ENCODE measurements at places on chromosomes 16 and 17.

DNA sequence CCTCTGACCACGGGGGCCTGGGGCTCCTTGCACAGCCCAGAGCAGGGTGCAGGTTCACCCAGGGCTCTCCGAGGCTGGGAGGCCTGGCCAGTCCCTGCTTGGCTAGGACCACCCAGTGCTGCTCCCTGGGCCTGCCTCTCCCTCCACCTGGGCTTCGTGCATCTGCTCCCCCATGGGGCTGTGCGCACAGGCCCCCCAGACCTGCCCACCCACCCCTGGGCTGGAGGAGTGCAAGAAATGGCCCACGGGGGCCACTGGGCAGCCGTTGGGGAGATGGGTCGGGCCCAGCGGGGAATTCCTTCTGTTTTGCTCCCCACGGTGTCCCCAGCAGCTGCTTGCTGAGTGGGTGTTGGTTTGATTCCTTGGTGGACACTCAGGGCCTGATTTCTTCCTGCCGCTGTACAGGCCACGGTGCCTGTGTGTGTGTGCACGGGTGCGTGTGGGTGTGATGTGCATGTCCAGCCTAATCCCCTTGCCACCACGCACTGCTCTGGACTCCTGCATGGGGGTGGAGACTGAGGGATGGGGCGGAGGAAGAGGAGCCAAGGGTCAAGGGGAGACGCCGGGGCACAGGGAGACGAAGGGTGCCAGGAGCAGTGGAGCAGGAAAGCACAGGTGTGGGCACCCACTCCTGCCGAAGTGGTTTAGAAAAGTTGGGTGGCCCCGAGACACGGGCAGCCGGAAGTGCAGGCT, 8.5 kb downstream of the PRSS27 start:
- no peak for DNase-seq

DNA sequence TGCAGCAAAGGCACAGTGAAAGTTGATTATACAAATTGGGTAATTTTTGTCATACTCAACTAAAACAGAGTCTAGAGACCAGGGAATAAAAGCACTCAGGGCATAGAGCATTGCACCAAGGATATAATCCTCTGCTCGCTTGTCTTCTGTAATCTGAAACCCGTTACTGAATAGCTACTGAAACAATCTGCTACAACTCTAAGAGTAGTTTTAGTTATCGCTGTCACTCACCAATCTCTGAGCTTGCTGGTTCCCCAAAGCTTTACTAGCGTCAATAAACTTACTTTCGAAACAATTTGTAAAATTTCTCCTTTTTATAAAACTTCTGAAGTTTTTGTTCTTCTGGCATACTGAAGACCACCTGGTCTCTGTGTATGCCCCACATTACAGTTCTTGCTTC, 22.9 kb upstream of the SLC35G3 start:
- DNase-seq, result no peak

GRCh38 chr16:28092721-28093384, 29.3 kb upstream of the GSG1L start:
- no peak for DNase-seq

DNA sequence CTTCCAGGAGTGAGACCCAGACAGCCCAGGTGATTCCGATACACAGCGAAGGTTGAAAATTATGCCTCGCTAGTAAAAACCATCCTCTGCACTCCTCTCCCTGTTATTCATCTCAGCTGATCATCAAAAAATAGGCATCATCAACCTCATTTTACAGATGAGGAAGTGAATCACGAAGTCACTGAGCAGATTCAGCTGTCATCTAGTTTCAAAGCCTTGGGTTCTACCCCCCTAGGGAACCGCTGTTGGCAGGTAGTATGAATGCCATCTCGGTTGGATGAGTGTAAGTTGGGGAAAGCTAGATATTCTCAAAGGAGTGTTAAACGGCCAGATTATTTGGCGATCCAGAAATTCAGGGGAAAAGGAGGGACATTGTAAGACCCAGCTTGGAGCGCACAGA, 2.0 kb downstream of the CRYM start:
- no peak for DNase-seq

- peak; percentile 63 for DNase-seq
Observed at GRCh38 chr16:80526418-80527061, 14.3 kb upstream of the DYNLRB2 start.

- DNase-seq, result no peak
Observed at GRCh38 chr17:546456-546855, 168.2 kb downstream of the VPS53 start.

DNA sequence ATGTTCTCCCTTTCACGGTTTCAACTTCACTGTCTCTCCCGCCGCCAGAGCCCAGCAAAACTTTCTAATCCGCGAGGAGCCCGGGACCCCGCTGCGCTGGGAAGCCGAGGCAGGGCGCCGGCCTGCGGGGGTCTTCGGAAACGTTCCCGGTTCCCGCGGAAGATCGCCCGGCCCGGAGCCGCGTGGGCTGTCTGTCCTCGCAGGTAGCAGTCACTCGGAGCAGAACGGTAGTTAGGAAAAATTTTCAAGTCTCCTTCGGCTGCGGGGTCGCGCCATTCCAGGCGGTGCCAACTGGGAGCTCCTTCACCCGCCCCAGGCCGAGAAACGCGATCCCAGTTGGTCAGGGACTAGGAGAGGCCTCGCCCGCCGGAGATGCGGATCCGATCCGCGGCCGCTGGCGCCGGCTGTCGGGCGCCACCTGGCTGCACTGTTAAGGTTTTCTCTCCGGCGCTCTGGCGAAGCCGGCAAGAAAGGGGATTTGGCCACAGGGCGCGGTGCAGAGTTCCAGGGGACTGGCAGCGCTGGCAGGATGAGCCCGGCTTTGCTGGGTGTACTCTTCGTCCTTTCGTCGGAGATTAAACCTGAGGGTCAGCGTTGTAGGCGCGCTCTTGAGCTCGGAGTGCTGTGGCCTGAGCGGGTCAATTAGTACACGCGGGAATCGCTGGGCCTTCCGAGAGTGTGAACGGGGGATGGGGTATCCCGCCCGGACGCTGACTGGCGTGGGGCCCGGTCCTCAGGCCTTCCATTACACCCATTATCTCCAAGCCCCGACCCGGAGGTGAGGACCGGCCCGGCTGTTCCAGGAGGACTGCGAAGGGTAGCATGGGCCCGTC, 135.4 kb downstream of the KCNJ12 start:
- DNase-seq, result peak; percentile 54

DNA sequence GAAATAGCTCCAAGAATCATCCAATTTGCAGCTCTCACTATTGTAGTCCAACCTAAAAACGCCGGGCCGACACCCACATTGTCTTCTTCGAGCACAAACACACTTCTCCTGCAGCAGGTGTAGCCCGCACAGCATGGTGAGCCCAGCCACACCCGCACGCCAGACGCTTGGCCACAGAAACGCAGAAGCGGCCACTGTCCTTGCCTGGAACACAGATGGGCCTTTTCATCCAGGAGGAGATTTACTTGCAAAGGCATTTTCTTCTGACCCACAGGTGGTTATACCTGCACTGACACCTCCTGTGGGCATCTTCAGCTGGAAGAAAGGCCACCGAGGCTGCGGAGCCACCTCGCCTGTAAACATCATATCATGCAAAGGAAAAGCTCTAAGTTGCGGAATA, 98.4 kb downstream of the ADCY9 start:
- DNase-seq, result no peak

DNA sequence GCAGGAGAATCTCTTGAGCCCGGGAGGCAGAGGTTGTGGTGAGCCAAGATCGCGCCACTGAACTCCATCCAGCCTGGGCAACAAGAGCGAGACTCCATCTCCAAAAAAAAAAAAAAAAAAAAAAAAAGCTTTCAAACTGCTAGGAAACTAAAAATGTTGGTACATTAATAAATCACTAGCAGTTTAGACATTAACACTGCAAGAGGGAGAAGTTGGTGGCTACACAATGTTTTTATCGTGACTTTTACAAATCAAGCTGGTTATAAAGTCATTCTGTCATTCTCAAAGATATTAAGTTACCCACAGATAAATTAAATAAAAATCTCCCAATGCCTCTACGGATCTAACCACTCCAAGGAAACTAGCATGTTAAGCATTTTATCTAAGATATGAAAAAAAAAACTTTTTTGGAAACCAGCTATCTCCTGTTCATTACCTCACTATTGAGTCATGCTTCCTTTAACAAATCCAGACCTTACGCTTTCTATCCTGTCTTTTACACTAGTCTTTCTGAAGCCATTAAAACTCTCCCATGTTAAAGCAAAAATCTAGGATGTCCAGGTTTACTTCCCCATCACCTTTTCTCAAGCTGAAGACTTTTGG, 85.9 kb upstream of the SMURF2 start:
- DNase-seq, result no peak

- DNase-seq, result no peak
Observed at GRCh38 chr17:17497065-17497844, 1.1 kb upstream of the RASD1 start.

DNA sequence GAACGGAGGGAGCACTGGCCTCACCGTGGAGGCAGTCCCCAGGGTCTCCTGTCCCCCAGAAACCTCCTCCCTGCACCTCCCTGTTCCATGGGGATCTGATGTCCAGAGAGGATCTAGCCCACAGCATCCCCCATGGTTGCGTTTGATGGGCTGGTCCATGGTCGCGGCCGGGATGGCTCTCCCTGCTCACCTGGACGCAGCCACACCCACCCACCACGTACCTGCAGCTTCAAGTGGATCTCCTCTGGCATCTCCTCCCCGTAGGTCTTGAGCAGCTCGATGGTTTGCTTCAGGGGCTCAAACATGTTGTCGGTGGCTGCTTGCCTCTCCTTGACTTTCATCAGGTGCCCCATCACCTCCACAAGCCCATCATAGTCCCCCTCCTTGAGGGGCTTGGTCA, 47.9 kb downstream of the DNAH17 start:
- no peak for DNase-seq

Measured in CD4-positive, alpha-beta T cell treated with Interleukin-6 at 100 ng/mL for 8 hours (primary cell).